ENCODE measurements at places on chromosomes 5 and 9.

- no peak for DNase-seq
These were observed 135.4 kb downstream of the ISL1 start for GRCh38 chr5:51518607-51519006.

- no peak for DNase-seq
These were observed 144.5 kb upstream of the NUDT12 start for GRCh38 chr5:103706939-103707682.

GRCh38 chr9:33375238-33375840 lies 27.0 kb downstream of the AQP7 start:
- no peak for DNase-seq

- no peak for DNase-seq
These were observed 9.0 kb upstream of the MOB3B start for GRCh38 chr9:27538647-27539046.

- no peak for DNase-seq
These were observed 129.3 kb upstream of the IER5L start for GRCh38 chr9:129307227-129307970.

All from H54 (cell line).